Naive B cell (primary cell): ENCODE measurements at places on chromosomes 6 and 20. TPM values are rescaled to one million over a fixed set of nuclear protein-coding genes. Genes with fewer than 3 reads are reported as not detected.

GRCh38 chr6:105869835-105870440 is 216.2 kb upstream of the PRDM1 start:
- no peak for DNase-seq

DNA sequence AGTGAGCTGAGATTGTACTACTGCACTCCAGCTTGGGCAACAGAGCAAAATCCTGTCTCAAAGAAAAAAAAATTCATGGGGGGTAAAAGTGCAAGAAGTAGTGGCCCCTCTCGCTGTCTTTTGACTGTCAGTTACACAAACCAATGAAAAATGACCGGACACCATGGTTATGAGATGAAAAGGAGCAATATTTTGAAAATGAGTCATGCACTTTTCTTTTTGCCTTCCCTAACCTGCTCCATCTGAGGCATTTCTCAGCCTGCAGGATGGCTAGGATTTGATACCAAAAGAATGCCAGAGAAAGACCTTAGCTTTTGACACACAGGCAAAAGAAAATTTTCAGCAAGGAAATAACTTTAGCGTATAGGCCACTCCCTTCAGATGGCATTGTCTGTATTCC is 181.7 kb upstream of the ARID1B start:
- no peak for DNase-seq

DNA sequence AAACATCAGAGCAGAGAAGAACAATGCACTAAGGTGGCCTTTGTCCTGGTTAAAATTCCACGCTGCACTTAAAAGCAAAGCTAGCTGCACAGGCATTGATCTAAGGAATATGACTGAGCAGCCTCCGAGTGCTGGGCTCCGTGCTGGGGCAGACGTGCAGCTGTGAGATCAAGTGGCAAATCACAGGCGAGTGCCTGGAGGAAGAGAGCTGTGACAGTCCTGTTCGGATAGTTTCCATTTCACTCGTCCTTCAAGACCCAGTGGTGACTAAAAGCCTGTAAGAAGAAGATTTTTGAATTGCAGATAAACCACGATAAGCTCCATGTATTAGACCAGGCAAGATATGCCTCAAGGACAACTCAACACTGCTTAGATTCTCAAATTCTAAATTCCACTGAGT is 247.9 kb downstream of the ANKRD60 start:
- DNase-seq, result no peak

- no peak for DNase-seq
Measured at GRCh38 chr6:154561750-154562149, 51.3 kb upstream of the CNKSR3 start.

DNA sequence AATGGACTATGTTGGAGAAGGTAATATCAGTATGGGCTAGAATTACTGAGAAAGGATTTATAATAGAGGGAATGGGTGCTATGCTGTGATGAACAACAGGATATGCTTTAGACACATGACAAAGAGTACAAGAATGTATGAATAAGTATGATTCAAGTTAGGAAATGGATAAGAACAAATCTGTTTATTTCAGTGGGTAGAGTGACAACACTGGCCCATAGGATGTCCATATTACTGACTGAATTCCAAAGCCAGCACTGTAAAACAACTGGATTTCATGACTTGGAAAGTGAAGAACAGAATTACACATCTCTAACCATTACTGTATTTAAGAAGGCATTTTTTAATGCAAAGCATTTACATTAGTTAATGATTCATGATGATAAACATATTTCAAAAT is 35.9 kb downstream of the EPM2A start:
- no peak for DNase-seq

DNA sequence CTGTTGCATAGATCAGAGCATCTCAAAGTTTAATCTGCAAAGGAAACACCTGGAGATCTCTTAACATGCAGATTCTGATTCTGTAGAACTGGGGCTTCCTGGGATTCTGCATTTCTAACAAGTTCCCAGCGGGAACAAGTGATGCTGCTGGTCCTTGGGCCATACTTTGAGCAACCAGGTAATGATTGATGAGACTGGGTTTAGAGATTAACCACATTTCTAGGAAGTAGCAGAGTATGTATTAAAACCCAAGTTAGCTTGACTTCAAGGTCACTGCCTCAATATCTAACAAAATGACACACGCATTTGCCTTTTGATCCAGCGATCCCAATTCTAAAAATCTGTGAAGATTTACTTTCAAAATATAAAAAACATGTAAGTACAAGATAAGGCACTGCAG is 83.0 kb upstream of the DTNBP1 start:
- no peak for DNase-seq

- no peak for DNase-seq
Measured at GRCh38 chr6:125477156-125477555, 175.4 kb upstream of the HDDC2 start.

DNA sequence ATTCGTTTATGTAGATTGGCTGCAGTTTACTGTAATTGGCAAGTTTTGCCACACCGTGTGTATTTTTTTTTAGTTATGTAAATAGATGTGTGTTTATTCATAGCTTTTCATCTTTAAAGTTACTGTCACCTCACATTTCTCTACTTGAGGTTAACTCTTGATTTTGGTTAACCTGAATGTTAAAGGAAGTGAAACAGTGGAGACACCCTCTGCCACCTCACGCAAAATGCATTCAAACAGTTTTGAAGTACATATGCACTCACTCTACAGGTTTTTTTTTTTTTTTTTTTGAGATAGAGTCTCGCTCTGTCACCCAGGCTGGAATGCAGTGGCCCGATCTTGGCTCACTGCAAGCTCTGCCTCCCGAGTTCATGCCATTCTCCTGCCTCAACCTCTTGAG is 17.7 kb downstream of the OR2A4 start:
- DNase-seq, result peak; percentile 71

DNA sequence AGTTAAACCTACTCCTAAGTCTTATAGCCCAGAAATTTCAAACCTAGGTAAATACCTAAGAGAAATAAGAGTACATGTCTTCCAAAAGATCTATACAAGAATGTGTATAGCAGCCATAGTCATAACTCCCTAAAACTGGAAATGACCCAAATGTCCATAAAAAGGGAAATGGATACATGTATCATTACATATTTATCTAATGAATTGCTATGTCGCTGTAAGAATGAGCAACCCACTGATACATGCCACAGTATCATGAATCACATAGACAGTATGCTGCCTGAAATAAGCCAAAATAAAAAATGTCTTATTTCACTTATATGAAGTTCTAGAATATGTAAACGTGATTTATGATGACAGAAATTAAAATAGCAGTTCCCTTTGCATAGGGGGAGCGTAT is 679.5 kb downstream of the MAFB start:
- no peak for DNase-seq

DNA sequence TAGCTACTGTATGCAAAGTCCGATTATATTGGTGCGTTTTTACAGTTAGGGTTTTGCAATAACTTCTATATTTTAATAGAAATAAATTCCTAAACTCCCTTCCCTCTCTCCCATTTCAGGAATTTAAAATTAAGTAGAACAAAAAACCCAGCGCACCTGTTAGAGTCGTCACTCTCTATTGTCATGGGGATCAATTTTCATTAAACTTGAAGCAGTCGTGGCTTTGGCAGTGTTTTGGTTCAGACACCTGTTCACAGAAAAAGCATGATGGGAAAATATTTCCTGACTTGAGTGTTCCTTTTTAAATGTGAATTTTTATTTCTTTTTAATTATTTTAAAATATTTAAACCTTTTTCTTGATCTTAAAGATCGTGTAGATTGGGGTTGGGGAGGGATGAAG is 13.7 kb upstream of the PLCG1 start:
- DNase-seq, result no peak

- DNase-seq, result no peak
Measured at GRCh38 chr6:79814940-79815339, 132.4 kb downstream of the ELOVL4 start.

- peak; percentile 7 for DNase-seq
Measured at GRCh38 chr20:54649511-54649962, 174.1 kb downstream of the DOK5 start.

DNA sequence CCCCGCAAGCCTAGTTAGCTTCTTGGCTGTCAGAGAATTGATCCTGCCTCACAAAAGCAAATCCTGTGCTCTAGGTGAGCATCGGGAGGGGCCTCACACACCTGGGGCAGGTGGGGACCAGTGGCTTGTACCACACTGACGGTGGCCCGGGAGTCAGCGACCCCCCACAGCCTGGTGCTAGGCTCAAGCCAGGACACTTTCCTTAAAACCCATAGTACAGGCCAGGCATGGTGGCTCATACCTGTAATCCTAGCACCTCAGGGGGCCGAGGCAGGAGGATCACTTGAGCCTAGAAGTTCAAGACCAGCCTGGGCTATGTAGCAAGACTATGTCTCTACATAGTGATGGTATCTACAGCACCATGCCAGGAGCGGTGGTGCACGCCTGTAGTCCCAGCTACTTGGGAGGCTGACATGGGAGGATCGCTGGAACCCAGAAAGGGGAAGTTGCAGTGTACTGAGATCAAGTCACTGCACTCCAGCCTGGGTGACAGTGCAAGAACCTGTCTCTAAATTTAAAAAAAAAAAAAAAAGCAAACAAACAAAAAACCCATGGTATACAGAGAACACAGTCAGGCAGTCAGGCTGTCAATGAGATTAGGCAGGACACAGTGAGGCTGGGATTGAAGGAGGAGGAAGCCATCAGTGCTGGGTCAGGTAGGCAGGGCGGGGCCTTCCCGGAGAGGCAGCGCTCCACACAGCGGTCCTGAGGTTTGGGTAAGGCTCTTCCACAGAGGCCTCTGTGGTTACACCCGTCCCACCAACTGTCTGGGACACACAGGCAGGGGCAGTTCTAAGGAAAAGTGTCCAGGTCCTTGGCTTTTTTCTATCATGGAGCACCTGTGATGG is 41.3 kb downstream of the SYNJ2 start:
- DNase-seq, result no peak

DNA sequence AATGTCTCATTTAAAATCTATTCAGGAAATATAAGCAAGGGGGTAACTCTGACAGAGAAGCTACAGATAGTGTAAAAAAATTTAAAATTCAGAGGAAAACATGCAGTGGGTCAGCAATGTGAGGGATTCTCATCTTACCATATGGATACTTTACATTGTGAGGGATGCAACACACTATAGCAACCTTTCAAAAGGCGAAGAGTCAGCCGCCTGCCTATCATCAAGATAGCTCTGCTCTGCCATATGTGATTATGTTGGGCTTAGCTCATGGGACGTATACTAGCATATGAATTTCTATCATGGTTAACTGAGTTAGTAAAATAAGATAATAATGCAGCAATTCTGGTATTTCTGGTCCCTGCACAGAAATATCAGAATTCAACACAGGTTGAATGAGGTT is 130.9 kb downstream of the MAP3K7 start:
- DNase-seq, result no peak

DNA sequence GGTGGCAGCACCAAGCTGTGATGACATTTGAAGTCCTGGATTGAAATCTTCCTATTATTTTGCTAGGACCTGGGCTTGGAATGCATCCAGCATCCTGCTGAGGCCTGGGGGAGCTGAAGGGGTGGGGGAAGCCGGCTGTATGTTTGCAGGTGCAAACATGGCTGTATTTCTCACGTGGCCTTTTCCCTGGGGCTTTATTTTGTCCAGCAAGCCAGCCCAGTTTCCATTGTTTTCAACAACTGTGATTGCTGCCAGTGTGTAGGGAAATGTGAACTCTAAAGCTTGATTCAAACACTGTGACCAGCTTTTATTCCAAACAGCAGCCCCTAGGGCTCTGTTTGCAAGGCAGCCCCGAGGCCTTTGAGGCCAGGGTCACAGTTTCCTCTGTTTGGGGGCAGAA is 683.0 kb downstream of the DHX35 start:
- DNase-seq, result no peak

GRCh38 chr6:156562019-156562418 is 215.2 kb upstream of the ARID1B start:
- no peak for DNase-seq

DNA sequence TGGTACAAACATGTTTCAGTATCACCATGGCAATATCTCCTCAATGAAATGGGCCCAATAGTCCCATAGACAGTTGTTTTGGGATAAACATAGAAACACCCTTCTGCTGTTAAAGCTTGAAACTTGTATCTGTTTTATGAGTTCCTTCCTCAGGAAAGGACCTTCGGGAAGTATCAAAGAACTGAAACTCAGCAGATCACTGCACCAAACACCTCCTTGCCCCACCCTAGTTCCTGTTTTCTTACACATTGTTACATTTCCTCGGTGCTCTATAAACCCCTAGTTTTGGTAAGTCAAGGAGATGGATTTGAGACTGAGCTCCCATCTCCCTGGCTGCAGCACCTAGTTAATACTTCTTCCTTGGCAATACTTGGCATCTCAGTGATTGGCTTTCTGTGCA is 73.8 kb upstream of the ECI2 start:
- DNase-seq, result peak; percentile 44

DNA sequence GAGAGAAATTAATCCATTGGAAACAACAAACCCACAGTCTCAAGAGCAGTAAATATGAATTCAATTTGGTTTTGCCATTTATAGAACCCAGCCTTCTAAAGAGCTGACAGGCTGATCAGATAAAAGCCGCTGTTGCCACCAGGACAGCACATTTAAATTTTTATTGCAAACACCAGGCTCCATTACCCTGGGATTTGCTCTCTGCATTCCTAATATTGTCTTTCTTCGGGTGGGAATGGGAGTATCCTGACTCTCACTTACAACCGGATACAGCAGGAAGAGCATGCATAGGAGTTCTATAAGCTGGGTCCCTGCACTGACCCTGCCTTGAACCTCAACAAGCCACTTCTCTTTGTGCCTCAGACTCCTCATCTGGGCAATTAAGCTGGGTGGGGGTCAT is 142.9 kb downstream of the LRFN2 start:
- no peak for DNase-seq

GRCh38 chr6:43178150-43178549 is 3.8 kb upstream of the CUL9 start:
- no peak for DNase-seq

- no peak for DNase-seq
Measured at GRCh38 chr20:24632581-24632980, 163.2 kb downstream of the SYNDIG1 start.

CYP39A1 gene
- polyA plus RNA-seq, result not detected

ASF1A gene
- 26.6 TPM for polyA plus RNA-seq

SLC35D3 gene
- polyA plus RNA-seq, result not detected

C6orf15 gene
- polyA plus RNA-seq, result not detected

HRH3 gene
- not detected for polyA plus RNA-seq

ADTRP gene
- polyA plus RNA-seq, result not detected

PRPF6 gene
- 68.1 TPM for polyA plus RNA-seq

FBXO30 gene
- polyA plus RNA-seq, result 1.1 TPM

CCN5 gene
- polyA plus RNA-seq, result not detected

TNFAIP3 gene
- 31.4 TPM for polyA plus RNA-seq
